NCI-H2227 treated with DMSO at 0.1 percent for 48 hours (cell line): ENCODE measurements at places on chromosomes 1 and 21.
A peak's percentile ranks its signal among the peaks of the same experiment; 100 is the strongest.

GRCh38 chr1:10980094-10980577 is 32.3 kb upstream of the TARDBP start:
- no peak for DNase-seq

DNA sequence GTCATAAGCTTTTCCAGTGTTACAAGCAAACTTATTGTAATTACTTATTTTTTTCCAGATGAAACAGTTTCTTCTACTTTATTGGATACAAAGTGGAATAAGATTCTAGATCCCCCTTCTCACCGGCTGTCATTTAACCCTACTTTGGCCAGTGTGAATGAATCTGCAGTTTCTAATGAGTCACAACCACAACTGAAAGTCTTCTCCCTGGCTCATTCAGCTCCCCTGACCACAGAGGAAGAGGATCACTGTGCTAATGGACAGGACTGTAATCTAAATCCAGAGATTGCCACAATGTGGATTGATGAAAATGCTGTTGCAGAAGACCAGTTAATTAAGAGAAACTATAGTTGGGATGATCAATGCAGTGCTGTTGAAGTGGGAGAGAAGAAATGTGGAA is 95.5 kb downstream of the ZFYVE9 start:
- DNase-seq, result no peak

DNA sequence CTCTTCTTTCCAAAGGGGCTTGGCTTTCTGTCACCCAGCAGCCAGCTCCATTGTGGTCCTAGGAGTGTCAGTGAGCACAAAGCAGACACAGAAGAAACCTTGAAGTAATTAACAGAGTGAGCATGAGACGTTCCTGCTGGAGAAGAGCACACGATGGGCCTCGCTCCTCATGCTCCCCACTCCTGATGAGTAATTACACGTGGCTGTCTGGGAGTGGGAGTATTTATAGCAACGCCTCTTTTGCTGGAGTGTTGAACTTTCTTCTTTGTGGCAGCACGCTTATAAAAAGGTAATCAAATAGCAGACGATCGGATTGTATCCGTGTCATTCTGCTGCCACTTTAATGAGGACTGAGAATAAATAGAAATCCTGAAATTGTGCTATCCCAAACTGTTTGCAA is 185.8 kb downstream of the CAMTA1 start:
- DNase-seq, result no peak

GRCh38 chr1:54439550-54440223 is 33.5 kb upstream of the SSBP3 start:
- DNase-seq, result no peak

GRCh38 chr1:56578138-56578962 is 1.0 kb downstream of the PLPP3 start:
- peak; percentile 32 for DNase-seq

DNA sequence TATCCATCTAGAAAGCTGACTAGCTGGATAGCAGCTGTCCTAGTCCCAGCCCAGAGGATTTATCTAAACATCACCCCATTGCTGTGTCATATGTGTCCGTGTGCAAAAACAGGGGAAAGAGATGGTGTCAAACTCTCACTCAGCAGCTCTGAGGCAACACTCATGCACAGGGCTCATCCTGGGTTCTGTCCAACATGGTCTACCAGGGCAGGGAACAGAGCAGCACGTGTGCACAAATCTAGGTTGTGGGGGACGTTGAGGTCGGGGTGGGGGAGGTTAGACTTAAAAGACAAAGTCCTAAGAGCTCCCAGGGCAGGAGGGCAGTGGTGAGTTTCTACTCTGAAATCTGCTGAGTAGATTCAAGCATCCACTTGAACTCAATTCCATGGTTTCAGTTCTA is 16.2 kb downstream of the PI4KB start:
- no peak for DNase-seq

GRCh38 chr1:17545356-17545755 is 5.9 kb downstream of the ARHGEF10L start:
- no peak for DNase-seq

DNA sequence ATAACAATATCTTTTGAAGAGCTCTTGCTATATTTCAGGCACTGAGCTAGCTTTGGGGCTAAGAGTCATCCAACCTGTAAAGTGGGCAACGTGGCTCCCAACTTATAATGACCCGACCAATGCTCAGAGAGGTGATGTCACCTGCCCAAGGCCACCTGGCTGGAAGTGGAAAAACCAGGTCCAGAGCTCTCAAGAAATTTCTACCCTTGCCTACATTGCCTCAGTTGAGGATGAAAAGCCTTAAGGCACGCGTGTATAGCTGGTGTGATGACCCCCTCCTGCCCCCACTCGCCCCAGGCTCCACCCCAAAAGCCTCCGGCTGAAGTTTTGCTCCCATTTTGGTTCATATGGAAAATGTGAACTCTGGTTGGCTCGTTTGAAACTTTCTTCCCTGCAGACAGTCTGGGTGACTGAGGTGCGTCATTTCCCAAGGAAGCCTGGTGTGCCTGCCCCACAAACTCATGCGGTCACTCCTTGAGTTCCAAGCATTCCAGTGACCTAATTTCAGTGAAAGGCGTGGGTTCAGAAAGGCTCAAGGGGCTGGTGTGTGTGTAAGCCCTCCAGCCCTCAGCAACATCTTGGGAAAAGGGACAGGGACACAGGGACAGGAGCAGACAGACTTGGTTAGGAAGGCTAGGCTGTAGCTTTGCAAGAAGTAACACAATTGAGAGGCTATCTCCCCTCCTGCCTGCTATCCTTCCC is 20.5 kb downstream of the HTR1D start:
- no peak for DNase-seq

- DNase-seq, result no peak
Measured at GRCh38 chr1:53951697-53952096, 5.5 kb downstream of the LRRC42 start.

GRCh38 chr1:153344718-153345025 is 4.0 kb downstream of the PGLYRP4 start:
- DNase-seq, result no peak

GRCh38 chr1:100361511-100362089 is 9.3 kb downstream of the CDC14A start:
- DNase-seq, result no peak

GRCh38 chr1:157399984-157400382 is 152.3 kb downstream of the FCRL5 start:
- no peak for DNase-seq

- no peak for DNase-seq
Measured at GRCh38 chr1:197787056-197787455, 11.8 kb upstream of the DENND1B start.

DNA sequence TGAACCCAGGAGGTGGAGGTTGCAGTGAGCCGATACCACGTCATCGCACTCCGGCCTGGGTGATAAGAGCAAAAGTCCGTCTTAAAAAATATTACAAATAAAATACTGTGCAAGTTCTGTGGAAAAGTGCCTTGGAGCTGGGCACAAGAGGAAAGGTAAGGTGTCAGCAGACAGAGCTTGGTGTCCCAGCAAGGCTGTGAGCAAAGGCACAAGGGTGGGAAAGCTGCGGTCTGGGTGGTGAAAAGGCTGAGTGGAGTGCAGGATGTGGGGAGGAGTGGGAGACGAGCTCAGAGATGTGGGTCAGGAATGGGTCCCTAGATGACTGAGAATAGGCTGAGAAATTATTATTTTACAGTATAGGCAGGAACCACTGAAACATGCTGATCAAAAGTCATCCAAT is 150.6 kb downstream of the RHOU start:
- no peak for DNase-seq

GRCh38 chr1:93346421-93346993 is 800 bp downstream of the DR1 start:
- DNase-seq, result peak; percentile 15
